SK-N-SH (cell line): ENCODE measurements at places on chromosomes 2 and 18. TPM values are rescaled to one million over a fixed set of nuclear protein-coding genes. Genes with fewer than 3 reads are reported as not detected.
A peak's percentile ranks its signal among the peaks of the same experiment; 100 is the strongest.

DNA sequence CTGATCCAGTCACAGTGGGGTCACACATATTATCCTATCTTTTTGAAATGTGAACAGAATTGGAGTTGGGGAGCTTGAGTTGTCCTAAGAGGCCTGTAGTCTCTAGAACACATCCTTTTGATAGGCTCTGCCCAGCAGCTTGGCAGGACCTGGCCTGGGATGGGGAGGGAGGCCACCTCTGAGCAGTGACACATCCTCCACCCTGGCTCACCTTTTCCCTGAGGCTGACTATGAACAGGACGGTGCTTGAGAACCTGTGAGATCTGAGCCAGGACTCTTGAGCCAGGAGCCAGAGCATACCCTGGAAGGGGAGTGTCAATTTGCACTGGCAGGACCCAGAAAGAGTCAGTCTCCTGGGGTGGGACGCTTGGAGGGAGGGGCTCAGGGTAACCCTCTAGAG is 17.7 kb upstream of the ATP6V1B1 start:
- no peak for DNase-seq

DNA sequence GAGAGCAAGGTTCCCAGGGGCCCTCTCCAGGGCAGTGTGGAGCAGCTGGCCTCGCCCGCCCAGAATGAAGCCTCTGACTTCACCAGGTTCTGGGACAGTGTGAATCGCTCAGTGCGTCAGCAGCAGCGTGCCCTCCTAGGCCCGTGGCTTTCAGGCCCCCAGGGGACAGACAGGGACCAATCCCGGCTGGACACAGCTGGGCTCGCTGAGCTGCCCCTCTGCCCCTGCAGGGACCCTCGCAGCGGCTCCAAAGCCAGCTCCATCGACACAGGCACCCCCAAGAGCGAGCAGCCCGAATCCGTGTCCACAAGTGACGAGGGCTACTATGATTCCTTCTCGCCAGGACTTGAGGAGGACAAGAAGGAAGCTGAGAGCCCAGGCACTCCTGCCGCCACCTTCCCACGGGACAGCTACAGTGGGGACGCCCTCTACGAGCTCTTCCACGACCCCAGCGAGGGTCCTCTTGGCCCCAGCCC is 7.6 kb downstream of the AMER3 start:
- no peak for DNase-seq

DNA sequence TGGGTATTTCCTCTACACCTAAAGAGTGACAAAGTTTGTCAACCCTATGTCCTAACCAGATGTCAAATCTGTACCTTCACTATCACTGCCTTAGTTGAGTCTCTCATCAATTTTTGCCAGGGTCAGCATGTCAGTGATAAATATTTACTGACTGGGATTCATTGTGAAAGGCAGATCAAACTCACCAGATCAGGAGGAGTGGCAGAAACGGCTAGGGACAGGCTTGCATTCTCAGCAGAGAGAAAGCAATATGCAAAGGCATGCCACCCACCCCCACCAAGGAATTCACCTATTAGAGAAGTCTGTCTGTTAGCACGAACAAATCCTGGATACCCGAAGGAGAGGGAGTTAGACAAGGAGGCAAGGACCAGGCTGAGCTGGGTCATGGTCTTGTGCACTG is 62.6 kb downstream of the PTPN2 start:
- no peak for DNase-seq

DNA sequence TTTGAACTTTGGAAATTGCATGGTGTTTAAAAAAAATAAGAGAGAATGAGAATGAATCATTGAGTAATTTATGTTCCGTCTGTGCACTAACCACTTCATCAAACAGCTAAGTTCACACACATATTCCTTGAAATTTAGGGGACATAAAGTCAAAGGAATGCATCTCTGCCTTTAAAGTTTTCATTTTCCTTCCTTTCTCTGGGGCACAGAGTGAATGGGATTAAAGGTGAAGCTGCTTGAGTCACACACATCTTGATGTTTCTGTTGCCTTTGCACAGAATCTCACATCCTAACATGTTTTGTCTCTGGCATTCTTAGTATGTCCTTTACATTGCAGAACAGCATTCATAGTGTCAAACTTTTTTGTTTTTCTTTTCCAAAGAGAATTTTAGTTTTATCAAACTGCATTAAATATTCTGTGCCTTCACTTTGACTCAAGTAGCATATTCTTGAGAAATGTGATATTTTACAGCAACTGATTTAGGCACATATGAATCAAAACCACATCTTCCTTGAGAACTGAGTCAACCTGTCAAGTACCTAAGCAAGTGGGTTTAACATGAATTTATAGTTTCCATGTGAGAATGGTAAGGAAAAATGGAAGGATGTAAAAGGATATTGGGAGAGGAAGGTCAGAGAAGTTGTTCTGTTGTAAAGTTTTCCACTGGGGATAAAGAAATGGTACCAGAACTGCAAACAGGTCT is 169.1 kb upstream of the THUMPD2 start:
- DNase-seq, result no peak

DNA sequence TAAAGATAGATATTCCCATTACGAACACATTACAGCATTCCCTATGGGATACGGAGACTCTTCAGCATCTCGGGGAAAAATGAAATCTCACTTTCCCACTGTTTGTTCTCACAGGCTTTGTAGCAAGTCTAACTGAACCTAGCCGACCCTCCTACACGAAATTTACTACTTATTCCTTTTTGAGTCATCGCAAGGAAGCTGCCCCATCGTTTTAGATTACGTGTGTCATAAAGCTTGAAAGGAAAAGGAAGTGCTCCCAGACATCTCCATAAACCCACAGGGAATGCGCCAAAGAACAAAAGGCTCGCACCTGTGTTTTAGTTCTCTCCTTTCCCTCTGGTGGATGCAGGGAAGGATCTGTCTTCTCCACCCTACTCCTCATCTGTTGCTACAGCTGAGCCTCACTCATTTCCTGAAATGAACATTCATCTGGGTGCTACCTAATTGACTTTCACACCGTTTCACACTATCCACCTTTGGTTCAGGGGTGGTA is 76.2 kb upstream of the STK39 start:
- DNase-seq, result no peak

DNA sequence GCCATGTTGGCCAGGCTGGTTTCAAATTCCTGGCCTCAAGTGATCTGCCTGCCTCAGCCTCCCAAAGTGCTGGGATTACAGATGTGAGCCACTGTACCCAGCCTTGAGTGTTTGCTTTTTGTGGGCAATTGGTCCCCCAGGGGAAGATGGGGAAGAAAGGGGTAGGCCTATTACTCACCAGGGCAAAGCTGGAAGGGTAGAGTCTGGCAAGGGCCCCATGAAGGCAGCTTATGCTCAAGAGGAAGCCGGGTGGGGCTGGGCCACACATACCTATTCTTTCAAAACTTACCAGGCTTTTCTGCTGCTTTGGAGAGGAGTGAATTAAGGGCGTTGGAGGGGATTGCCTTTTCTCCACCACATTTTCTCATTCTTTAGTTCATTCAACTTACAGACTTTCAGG is 24.5 kb upstream of the CD28 start:
- DNase-seq, result no peak

DNA sequence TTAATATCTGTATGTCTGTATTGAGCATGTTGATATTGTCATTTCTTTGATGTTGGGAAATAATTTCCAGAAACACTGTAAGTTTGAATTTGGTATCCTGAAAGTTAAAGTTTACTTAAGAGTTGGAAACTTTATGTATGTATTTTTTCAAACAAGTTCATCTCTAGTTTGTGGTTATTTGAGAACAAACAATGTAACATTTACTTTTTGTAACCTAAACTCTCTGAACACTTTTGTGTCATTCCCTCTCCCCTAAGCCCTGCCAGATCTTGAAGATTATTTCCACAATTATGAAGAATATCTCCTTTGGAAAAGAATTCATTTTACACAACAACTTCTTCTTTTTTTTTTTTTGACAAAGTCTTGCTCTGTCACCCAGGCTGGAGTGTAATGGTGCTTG is 24.9 kb downstream of the TDRD15 start:
- no peak for DNase-seq

GRCh38 chr2:11775384-11775783 is 29.0 kb downstream of the LPIN1 start:
- DNase-seq, result no peak

DNA sequence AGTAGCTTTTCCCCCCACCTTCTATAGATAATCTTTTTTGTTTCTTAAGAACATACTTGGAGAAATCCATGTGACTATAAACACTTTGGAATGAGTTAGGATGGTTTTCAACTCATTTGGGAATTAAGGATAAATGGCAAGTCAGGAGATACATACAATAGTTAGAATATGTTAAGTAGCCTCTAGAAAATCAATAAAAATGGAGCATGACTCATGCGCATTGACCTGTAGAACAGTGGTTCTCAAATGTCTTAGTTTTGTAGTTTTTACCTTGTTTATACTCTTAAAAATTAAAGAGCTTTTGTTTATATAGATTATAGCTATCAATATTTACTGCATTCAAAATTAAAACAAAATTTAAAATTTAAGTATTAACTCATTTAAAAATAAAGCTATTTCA is 24.7 kb downstream of the NUP35 start:
- DNase-seq, result no peak

GRCh38 chr18:39681061-39681460 is 2115.5 kb upstream of the CELF4 start:
- peak; percentile 11 for DNase-seq

DNA sequence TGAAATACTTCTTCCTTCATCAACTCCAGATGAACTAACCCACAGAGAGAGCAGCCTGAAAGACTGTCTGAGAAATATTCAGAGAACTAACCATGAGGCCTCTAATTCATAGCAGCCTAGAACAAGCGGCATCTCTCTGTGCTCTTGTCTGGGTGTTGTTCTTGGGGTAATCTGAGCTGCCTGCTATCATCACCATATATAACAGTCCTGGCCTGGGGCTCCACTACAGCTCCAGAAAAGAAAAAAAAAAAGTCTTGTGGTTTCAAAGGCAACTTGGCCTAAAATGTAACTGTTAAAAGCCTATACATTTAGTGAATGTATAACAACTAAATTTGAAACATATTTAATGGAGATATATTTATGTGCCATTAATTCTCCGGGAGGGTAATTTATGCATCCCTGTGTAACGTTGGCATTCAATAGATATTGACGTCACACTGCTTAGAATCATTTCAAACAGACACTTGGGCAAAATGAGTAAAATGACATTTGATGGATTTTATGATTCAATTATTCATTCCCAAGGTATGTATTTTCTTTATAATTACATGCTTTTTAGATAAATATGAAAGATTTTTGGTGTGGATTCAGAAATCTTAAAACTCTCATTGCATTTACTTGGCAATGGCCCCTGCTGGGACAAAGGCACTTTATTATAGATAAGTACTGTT is 294.3 kb downstream of the HRH4 start:
- no peak for DNase-seq

- no peak for DNase-seq
Observed at GRCh38 chr2:219252084-219252483, 959 bp upstream of the TUBA4B start.

- no peak for DNase-seq
Observed at GRCh38 chr2:58293056-58293455, 51.9 kb upstream of the FANCL start.

GRCh38 chr2:109438773-109439389 is 174.9 kb downstream of the SEPTIN10 start:
- peak; percentile 7 for DNase-seq

DNA sequence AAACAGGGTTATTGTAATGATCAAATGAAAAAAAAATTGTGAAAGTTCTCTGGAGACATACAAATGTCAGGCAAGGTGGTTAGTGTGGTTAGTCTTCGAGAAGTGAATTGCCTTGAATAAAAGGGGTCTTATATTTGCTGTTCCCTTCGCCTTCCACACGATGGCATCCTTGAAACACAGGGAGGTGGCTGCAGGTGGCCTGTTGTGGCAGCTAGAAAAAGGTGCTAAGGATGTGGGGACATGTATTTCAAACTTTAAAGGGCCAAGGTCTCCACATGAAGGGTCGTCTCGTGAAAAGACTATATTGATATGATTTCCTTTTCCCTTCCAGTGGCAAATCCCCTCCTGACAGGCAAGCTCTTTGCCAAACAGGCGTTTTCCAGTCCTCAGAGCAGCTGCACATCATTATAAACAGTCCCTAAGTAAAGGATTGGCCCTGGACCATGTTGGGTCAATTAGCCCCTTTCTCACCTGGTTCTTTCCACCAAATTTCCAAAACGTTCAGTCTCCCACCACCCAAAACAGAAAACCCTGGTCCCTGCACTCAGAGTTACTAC is 68.5 kb downstream of the COPS8 start:
- DNase-seq, result peak; percentile 70

DNA sequence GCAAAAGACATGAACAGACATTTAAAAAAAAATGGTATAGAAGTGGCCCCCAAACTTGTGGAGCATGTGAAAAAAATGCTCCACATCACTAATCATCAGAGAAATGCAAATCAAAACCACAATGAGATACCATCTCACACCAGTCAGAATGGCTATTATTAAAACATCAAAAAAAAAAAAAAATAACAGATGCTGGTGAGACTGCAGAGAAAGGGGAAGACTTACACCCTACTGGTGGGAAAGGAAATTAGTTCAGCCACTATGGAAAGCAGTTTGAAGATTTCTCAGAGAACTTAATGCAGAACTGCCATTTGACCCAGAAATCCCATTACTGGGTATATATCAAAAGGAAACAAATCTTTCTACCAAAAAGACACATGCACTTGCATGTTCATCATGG is 164.8 kb downstream of the RIT2 start:
- DNase-seq, result no peak

GRCh38 chr2:102618452-102619413 is 620 bp upstream of the SLC9A2 start:
- DNase-seq, result no peak

GRCh38 chr18:42287047-42287446 is 332.0 kb downstream of the PIK3C3 start:
- DNase-seq, result no peak

- no peak for DNase-seq
Observed at GRCh38 chr18:23803755-23804154, 114.5 kb downstream of the LAMA3 start.

CRYBA2 gene
- not detected in 2 replicates for polyA plus RNA-seq

ADAM17 gene
- 12.8 and 17.1 TPM in 2 replicates for polyA plus RNA-seq

SCN7A gene
- 0.02 and 0.05 TPM in 2 replicates for polyA plus RNA-seq

SPP2 gene
- polyA plus RNA-seq, result 0.19 and 0.30 TPM in 2 replicates

SERPINB3 gene
- polyA plus RNA-seq, result 0.07 TPM in 1 of 2 replicates, not detected in the other
